ENCODE measurements at places on chromosomes 16 and 17.

- DNase-seq, result no peak
Observed at GRCh38 chr17:14448818-14449217, 147.9 kb downstream of the HS3ST3B1 start.

- no peak for DNase-seq
Observed at GRCh38 chr16:69812688-69813014, 50.5 kb downstream of the WWP2 start.

DNA sequence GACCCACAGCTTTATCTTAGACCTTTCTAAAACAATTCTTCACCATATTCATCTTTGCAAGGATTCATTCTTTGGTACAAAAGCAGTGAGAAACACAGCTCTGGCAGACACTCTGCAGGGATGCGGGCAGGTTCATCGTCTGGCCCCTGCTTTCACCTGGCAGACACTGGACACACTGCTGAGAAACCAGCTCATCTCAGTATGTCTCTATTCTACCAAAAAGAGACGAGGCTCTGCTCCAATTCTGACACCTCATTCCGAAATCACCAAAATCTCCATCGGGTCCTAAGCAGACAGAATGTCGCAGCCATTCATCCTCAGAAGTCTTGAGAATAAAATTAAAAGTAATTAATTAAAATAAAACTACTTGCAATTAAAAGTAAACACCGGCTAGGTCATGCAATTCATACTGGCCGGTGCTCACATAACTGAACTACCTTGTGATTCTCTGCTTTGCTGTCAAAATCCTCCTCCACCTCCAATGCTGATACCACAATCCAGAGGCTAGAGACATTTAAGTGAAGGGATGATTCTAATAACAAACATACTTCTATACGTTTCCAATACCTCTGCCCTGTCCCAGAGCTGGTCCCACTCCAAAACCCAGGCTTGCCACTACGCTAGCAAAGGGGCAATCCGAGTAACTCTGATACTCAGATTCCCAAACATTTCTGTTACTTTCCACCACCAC lies 1.3 kb downstream of the RNF157 start:
- no peak for DNase-seq

- DNase-seq, result no peak
Observed at GRCh38 chr17:20156196-20157000, 147.2 kb downstream of the SPECC1 start.

DNA sequence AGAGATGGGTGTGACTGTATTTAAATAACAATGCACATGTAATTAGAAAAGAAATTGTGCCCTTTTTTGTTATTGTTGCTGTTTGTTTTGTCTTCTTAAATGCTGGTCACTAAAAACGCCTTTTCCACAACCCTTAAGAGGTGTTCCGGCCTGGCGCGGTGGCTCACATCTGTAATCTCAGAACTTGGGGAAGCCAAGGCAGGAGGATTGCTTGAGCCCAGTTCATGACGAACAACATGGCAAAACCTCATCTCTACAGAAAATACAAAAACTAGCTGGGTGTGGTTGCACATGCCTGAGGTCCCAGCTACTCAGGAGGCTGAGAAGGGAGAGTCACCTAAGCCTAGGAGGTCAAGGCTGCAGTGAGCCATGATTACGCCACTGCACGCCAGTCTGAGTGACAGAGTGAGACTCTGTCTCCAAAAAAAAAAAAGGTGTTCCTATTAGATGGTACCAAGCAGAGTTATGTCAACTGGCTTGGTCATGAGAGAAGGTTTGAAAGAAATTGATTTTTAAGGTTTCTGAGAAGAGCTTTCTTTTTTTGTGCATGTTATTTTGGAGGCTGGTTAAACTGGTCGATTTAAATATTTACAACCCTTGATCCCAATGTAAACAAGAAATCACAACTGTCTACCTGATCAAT lies 23.5 kb upstream of the RFFL start:
- DNase-seq, result no peak

DNA sequence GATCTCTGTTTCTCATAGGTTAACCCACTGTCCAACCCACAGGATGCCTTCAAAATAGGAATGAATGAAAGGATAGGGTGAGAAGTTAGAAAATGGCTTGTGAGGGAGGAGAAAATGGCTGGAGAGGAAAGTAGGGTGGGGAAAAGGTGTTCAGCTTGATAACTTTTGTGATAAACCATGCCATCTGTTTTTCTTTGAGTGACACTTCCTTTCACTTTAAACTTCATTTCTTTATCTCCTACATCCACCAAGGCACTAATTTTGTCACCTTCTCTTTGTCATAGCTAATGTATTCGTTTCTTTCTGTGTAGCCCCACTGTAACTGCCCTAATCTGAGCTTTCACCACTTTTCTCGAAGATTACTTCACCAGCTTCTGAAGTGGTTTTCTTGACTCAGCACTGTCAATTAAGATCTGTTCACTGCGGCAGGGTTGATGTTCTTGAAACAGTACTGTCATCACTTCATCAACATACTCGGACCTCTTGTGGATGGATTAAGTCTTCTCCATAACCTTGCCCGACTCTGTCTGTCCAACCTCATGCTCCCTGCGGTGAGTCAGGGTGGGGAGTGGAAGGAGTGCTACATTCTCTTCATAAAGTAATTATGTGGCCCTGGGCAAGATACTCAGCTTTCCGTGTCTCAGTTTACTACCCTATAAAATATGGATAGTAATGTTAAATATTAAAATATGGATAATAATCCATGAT lies 5.5 kb upstream of the KRT10 start:
- DNase-seq, result no peak

Measured in anterior cingulate cortex (tissue), 58 donors.